Left ventricle myocardium inferior (tissue), 1 donor: ENCODE measurements at places on chromosomes 3 and 15.

DNA sequence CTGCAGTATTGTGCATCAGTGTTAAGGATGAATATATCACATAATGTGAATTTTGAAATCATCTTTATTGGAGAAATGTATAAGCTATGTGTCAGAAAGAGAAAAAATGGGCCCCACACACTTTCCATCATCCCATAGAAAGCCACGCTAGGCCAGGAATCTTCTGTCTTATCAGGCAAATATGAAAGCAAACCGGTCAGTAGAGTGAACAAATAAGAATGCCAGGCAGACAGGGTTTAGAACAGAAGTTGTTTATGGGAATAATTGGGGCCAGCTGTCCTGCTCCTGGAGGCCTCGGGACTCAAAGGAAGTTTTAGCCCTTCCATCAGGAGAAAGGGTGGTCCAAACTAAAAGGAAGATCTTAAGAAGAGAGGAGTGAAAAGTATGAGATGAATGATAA is 39.5 kb downstream of the ZNF280D start:
- no peak overlapping the region for H3K4me3 ChIP-seq
- H3K27me3 ChIP-seq: no peaks in the 10 kb centered on the region

DNA sequence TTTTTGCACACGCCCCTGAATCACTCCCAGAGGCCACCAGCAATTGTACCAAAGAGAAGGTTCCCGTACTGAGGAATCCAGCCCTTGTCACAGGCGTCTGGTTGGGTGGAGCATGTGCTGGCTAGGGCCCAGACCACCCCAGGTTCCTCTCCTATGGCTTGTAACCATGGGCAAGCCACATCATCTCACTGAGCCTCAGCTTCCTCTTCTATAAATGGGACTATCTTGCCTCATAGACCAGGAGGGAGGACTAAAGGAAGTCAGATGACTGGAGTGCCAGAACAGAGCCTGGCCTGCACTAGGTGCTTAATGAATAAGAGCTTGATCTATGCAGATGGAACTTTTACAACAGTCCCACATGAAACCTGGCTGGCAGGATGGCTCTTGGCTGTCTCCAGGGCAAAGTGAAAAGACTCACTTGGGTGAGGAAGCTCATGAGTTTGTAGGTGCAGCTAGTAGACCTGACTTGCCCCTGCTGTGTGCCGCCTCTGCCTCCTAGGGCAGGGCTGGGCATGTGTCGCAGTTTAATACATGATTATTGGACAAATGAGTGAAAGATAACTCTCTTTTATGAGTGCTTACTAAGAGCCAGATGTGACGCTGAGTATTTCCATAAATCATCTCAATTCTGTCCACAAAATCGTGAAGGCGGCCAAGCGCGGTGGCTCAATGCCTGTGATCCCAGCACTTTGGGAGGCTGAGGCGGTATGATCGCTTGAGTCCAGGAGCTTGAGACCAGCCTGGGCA is 29.3 kb downstream of the CTSH start:
- DNase-seq: peak; percentile 55
- H3K27ac ChIP-seq: peak overlapping the region; percentile 37
- H3K36me3 ChIP-seq: peaks cover 29% of the 10 kb centered on the region
- peaks cover 44% of the 10 kb centered on the region for H3K4me1 ChIP-seq
- H3K4me3 ChIP-seq: no peak overlapping the region

- peak overlapping the region; percentile 3 for H3K4me3 ChIP-seq
- no peaks in the 10 kb centered on the region for H3K27me3 ChIP-seq
- H3K4me1 ChIP-seq: peaks cover 84% of the 10 kb centered on the region
- no peak for DNase-seq
- peak overlapping the region; percentile 77 for H3K27ac ChIP-seq
- peaks cover 17% of the 10 kb centered on the region for H3K36me3 ChIP-seq
These were observed 24.8 kb downstream of the CBLB start for GRCh38 chr3:105843994-105844393.

- no peaks in the 10 kb centered on the region for H3K36me3 ChIP-seq
- no peak overlapping the region for H3K27ac ChIP-seq
- H3K27me3 ChIP-seq: no peaks in the 10 kb centered on the region
- H3K4me3 ChIP-seq: no peak overlapping the region
These were observed 134.2 kb downstream of the RPL22L1 start for GRCh38 chr3:170735821-170736220.
